ENCODE measurements at places on chromosomes 12 and 14.

- DNase-seq: no peak
Measured at GRCh38 chr14:68159701-68160633, 340.4 kb downstream of the RAD51B start.

DNA sequence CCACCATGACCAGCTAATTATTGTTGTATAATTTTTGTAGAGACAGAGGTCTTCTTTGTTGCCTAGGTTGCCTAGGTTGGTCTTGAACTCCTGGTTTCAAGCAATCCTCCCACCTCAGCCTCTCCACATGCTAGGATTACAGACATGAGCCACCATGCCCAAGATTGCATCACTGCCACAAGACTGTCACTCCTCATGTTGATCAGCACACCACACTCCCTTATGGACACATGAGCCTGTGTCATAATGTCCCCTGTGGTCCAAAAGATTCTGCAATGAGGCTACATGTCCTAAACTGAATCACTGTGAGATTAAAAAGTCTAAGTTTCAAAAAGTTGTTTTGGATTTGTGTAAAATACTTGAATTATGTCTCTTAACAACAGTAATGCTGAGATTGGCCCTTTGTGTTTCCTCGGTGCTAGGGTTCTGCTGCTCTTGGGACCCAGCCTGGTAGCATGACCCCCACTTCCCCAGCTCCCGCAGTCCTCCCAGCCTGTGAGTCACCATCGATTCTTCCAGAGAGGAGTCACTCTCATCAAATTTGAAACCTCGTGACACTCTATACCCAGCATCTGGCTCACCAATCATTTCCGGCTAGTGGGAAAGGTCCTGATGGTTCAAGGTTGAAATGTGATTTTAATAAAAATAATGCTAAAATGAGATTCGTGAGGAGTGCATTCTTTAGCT, 890.9 kb downstream of the VRK1 start:
- no peak for DNase-seq

GRCh38 chr14:47438650-47439140, 236.7 kb downstream of the MDGA2 start:
- DNase-seq: no peak

DNA sequence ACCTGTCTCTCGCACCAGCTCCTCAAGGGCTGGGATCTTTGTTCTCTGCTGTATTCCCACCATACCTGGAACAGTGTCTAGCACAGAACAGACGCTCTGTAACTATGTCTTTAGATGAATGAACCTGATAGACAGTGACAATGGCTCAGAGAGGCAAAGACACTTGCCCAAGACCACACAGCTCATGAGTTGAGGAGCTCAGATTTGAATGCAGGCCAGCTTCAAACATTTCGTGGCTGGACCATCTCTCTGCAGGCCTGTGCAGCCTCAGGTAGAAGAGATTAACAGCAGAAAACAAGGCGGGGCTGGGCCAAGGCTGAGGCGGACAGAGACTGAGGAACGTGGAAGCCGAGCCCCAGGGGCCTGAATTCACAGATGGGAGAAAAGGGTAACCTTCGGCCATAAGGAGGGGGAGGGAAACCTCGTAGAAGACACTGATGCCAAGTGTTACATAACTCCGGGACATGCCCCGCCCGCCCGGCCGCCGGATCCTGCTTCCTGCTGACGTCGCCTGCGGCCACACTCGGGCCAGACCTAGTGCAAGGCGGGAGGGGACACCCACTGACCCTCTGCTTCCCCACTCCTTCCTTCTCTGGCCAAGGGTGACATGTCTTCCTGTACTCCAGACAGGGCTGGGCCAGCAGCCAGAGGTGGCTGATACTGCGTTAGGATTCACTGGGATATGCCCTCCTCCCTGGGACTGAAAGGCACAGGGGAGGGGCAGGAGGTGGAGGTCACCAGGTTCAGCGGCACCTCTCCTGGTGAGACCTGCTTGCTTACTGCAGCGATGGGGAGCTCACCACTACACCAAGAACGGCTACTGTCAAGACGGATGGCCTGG, 86.8 kb downstream of the RFLNA start:
- no peak for DNase-seq

DNA sequence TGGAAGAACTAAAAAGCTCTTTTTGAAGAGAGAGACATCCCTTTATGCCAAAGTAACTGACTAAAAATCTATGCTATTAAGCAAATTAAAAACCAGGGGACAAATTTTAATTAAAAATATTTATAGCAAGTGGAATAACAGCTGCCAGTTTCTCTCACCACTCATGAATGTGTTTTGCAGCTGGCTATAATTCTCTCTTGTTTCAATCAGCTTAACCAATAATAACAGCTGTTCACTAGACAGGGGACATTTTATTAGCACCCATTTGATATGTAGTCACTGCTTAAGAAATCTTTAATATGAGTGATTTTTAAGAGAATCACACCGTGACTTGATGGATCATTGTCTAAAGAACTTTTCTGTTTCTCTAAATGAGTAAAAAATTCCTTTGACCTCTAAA, 34.2 kb upstream of the KRR1 start:
- no peak for DNase-seq

DNA sequence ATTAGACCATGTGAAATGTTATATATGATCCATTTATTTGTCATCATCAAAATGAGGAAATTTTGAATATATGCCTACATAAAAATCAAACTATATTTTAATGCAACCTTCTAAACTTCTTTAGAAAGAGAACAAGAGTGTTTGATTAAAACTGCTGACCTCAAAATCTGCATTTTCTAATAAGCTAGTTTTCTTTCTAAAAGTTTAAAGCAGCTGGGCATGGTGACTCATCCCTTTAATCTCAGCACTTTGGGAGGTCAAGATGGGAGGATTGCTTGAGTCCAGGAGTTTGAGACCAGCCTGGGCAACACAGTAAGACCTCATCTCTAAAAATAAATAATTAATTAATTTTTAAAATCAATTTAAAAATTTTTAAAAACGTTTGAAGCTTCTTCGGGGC, 36.2 kb downstream of the GNPTAB start:
- no peak for DNase-seq

GRCh38 chr12:114414031-114414865, 8.3 kb upstream of the TBX5 start:
- DNase-seq: no peak

- peak; percentile 6 for DNase-seq
Measured at GRCh38 chr12:119444462-119445044, 110.0 kb downstream of the CCDC60 start.

DNA sequence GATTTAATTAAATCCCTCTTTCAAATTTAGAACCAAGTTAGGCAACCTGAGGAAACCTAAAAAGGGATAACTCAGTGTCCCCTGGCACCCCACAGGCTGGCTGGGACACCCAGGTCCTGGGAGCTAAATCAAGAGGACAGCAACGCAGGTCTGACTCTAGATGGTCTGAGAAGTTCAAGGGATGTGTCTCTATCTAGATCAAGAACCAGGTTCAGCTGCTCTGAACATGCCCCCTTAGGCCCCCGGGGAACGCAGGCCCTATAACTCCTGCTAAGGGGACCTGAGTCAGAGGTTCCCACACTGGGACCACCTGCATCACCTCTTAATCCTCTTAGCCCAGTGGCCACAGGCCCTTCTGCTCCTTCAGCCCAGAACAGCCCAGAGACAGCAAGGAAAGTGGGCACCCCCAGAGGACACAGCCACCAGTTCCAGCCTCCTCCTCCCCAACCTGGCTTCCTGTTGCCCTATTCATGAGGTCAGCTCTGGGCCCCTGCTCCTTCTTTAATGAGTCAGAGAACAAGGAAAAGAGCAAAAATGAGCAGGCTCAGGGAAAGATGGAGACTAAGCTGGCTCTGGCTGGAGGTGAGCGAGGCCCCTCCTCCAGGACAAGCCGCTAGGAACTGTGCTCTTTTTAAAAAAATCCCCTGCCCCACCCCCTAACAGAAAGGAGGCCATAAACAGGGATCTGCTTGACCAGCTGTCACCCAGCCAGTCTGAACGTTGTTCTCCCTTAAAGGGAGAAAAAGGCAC, 10.8 kb downstream of the PITPNM2 start:
- DNase-seq: no peak

- peak; percentile 90 for DNase-seq
Measured at GRCh38 chr12:124913474-124914391, 717 bp downstream of the UBC start.

DNA sequence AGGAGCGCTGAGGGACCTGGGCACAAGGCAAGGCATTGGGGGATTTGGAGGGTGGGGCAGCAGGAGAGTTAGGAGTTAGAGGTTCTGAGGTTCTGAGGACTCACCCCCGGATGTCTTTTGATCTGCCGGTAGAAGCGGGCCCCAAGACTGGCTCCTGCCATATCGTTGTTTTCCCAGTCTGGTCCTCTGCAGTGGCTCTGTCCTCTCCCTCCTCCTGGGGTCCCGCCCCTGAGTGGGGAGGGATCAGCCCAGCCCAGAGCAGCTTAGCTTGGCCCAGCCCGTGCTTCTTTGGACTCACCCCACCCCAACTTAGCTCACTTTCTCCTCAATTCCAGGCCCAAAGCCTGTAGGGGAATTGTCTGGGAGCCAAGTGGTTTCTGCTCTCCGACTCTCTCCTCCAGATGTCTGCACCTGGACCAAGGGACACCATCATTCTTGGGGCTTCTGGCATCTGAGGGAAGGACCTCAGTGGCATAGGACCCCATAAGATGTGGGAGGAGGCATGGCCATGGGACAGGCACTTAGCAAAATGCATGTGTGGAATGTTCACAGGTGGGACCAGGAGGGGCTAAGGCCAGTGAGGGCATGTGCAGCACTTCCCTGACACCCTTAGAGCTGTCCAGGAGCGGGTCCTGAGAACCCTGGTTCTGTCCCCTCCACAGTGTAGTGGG, 7.5 kb downstream of the SHMT2 start:
- no peak for DNase-seq

DNA sequence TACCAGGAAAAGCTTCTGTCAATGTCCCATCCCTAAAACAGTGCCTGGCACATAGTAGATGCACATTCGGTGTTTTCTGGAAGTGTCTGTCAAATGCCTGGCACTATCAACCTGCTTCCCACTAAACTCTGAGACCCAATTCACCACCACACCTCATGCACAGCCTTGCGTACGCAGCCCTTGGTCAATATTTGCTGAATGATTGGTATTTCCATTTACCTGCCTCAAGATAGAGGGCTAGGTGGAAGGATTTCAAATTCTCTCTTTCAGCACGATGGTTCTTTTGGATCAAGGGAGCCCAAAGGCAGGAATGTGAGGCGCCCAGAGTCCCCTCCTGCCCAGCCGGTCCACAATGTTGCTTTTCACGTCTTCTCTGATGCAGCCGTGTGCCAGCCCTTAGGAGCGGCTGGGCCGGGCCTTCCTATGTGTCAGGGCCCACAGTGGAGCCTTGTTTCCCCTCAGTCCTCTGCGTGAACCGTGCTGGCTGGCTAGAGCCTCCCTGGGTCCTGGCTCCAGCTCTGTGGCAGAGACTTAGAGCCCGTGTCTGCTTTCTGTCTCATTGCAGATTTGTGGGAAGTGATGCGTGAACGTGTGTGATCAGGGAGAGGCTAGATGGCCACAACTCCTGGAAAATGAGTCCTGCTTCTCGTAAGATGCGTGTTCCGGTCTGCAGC, 99.9 kb upstream of the RFLNA start:
- DNase-seq: no peak

- DNase-seq: no peak
Measured at GRCh38 chr14:24607081-24607480, 2.4 kb downstream of the GZMH start.

- no peak for DNase-seq
Measured at GRCh38 chr12:25328072-25328712, 77.5 kb upstream of the KRAS start.

DNA sequence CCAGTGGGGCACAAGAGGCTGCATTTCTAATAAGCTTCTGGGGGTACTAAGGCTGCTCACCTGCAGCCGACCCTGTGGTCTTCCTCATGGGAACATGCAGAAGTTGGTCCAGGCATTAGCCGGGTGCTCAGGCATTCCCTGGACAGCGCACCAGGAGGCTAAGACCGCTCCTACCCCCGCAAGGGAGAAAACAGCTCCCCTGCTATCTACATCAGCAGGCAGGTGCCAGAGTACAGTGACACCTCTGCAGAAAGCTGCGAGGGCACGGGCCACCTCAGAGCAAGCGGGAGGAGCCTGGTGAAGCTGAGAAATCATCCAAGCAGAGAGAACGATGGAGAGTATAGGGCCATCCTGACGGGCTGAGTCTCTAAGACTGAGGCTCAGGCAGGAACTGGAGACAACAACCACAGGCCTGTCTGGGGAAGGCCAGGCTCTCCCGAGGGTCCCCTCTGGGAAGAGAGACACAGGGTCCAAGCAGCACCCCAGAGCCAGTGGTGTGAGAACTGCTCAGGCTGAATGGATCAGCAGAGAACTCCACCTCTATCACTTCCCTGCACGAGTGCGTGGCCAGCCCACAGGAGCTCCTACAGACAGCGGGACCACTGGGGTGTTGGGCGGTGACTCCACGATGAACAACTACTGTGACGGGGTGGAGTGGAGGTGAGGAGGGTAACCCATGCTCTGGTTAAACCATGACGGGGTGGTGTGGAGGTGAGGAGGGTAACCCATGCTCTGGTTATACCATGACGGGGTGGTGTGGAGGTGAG, 62.1 kb downstream of the AMN start:
- no peak for DNase-seq

GRCh38 chr12:116471544-116471943, 87.6 kb upstream of the MAP1LC3B2 start:
- DNase-seq: no peak

GRCh38 chr14:22319526-22320361, 269.3 kb downstream of the DAD1 start:
- no peak for DNase-seq

- DNase-seq: no peak
Measured at GRCh38 chr14:84253326-84253725, 1276.6 kb upstream of the FLRT2 start.

DNA sequence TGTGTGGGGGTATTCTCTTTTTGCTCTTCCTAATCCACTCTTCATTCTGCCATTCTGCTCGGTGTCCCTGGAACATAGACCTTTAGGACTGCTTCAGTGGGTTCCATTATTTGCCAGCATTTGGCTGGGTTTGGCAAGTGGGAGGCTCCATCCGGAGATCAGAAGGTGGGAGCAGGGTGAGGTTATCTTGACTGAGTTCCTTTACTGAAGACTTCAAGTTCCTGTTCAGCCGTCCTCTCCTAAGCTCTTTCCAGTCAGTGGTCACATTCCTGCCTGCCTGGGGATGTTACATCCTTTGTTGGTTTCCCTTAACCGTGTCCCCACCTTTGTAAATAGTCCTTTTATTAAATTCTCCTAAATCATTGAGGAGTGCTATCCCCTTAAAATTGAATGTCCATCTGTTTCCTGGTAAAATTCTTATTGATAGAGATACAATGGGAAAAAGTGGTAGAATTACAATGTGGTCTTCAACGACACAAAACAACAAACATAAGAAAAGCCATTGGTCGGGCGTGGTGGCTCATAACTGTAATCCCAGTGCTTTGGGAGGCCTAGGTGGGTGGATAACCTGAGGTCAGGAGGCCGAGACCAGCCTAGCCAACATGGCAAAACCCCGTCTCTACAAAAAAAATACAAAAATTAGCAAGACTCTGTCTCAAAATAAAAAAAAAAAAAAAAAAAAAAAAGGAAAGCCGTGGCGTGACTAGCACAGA, 5.0 kb upstream of the MIA2 start:
- no peak for DNase-seq

- no peak for DNase-seq
Measured at GRCh38 chr14:61258985-61259384, 22.2 kb downstream of the TMEM30B start.
